Stimulated activated naive CD8-positive, alpha-beta T cell treated with anti-CD3 and anti-CD28 coated beads, Interleukin-15, amount 100 ng/mL, for 72 hours (primary cell): ENCODE measurements at places on chromosomes 3 and 15.

DNA sequence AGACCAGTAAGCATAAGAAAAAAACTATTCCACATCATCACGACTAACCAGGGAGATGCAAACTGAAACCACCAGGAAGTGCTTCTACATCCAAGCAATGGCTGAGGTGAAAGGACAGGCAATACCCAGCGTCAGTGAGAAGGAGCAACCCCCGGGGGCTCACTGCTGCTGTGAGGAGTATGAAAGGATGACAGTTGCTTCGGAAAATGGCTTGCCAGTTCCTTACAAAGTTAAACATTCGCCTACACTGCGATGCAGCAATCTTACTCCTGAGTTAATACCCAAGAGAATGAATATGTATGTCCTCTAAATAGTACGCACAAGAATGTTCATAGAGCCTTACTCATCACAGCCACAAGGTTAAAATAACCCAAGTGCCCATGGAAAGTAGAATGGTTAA lies 13.3 kb upstream of the PLXNA1 start:
- DNase-seq: no peak

GRCh38 chr3:56424336-56424735 lies 43.9 kb downstream of the ERC2 start:
- no peak for DNase-seq

- DNase-seq: no peak
Measured at GRCh38 chr3:197714251-197714650, 22.5 kb downstream of the RUBCN start.

- no peak for DNase-seq
Measured at GRCh38 chr3:16211176-16211904, 36.9 kb downstream of the GALNT15 start.

- no peak for DNase-seq
Measured at GRCh38 chr15:73375755-73376305, 7.1 kb upstream of the HCN4 start.

DNA sequence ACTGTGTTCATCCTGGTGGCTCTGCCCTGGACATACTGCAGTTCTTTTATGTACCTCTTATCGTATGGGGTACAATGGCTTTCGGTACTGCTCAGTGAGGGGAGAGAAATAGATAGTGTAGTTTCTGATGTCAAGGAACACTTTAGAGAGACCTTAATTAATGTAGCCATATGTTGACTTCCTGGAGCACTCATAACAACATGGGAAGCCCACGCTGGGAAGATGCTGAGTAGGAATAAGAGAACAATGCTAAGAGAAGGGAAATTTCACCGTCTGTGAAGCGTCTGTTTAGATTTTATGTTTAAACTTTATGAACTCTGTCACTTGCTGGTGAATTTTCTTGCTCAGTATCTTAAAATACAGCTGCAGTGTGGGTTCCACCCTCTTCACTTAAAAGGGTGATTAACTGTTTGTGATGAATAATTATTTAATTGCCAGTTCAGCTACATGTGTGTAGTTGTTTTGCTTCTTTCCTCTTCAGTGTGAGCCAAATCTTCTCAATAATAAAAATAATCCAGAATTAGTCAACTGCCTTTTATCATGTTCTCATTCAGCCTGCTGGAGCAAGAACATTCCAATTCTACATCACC lies 373.1 kb upstream of the TPRG1 start:
- DNase-seq: no peak

- DNase-seq: peak; percentile 53
Measured at GRCh38 chr15:52658955-52659354, 20.2 kb downstream of the ATOSA start.

GRCh38 chr3:185528532-185528931 lies 23.9 kb downstream of the LIPH start:
- no peak for DNase-seq

- no peak for DNase-seq
Measured at GRCh38 chr3:48563382-48563918, at the start of gene UCN2. Gene UCN2, minus strand, starts transcription at chr3:48563781. Its CDS starts 657 bp downstream, at chr3:48563124.

DNA sequence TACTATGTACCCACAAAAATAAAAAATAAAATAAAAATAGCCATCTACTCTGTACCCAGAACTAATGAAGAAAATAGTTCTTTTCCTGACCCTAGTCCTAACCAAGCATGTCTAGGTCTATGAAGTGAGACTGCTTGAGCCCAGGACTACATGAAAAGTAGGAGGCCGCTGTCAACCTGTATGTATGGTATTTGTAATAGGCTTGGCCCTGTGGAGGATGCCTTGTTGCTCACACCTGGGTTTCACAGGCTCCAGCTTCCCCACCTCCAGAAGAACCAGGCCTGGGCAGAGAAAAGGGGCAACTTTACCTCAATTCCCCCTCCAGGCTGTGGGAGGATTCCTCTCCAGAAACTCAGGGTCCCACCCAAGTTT lies 6.8 kb upstream of the PKM start:
- no peak for DNase-seq

DNA sequence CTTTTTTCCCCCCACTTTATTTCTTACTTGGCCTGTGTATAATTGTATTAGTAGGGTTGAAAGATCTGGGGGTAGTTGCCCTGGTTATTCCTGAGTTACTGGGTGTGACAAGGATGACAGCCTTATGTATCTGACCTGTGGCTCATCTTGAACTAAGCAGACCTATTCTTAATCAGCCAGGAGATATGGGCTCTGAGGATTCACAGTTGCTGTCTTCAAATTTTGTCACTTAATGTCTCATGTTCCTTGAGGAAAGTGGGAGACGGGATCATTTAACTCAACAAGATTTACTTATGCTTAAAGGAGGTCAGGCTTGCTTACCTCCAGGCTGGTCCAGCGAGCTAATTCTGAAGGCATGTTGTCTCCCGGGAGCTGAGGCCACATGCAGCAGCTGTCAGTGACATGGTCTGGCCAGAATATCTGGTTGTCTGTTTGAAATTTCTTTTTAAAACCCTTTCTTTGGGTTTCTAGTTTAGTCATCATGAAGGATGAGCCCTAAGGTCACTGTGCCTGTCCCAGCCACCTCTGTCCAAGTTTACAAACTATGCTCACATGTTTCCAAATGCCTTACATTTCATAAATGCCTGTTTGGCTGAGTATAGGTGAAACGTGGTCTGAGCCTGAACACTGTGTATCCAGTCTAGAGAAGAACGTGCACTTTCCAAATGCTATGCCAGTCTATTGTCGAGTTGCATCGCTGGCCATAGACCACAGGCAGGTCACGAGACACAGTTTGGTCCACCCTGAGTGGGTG lies 26.8 kb downstream of the LRTM1 start:
- no peak for DNase-seq
